ENCODE measurements at places on chromosomes 3 and 15. TPM values are rescaled to one million over a fixed set of nuclear protein-coding genes. Genes with fewer than 3 reads are reported as not detected.

Gene WDR49
- 0.32 TPM for total RNA-seq

DNA sequence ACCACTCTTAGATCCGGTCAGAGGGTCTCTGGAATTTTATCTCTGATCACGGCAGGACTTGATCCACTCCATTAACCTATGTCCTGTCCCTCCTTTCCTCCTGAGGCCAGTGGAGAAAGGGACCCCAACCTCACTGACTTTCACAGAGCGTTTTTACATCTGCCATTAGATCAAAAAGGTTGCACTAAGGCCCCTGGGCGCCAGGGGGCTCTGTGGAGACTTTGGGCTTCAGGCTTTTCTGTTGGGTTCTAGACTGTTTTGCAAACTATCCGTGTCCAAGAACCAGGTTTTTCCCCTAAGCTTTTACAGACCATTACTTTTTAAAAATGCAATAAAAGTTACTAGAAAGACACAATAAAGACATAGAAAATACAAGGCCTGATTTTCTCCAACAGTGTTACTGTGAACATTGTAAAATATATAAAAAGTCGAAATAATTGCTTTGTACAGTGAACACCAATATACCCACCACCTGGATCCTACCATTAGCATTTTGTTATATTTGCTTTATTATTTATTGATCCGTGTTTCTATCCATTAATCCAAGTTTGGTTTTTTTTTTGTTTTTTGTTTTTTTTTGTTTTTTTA, 159.7 kb downstream of the POLR2M start:
- DNase-seq: peak; percentile 47

GRCh38 chr3:128970740-128971047, 23.2 kb downstream of the CFAP92 start:
- DNase-seq: no peak

Gene NANOGP8
- 0.32 TPM for total RNA-seq

DNA sequence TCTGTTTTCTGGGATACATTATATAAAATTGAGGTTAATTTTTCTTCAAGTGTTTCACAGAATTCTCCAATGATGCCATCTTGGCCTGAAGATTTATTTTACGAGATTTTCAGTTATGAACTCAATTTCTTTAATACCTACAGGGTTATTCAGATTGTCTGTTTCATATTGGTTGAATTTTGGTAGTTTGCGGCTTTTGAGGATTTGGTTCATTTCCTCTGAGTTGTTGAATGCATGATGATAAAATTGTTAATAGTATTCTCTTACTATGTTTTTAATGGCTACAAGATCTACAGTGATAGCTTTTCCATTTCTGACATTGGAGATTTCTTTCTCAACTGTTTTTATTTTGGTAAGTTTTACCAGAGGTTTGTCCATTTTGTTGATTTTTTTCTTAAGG, 63.9 kb upstream of the PTPRG start:
- DNase-seq: no peak
